ENCODE measurements at places on chromosomes 11 and 22.

GRCh38 chr22:31327806-31328543 lies 18.2 kb downstream of the PATZ1 start:
- DNase-seq, result no peak

DNA sequence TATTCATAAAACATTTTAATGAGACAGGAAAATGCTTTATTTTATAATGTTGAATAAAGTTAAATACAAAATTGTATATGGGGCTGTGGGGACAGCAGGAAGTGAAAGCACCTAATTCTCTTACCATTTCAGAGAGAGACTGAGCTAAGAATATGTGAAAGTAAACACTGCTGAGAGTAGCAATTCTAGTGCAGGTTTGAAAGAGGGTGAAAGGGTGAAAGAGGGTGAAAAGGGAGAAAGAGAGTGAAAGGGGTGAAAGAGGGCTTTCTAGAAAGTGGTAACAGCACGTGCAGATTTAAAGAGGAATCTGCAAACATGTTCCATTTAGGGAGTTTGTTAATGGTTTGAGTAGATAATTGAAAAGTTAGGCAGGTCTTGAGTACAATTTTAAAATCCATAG lies 652.0 kb upstream of the CCDC90B start:
- no peak for DNase-seq

DNA sequence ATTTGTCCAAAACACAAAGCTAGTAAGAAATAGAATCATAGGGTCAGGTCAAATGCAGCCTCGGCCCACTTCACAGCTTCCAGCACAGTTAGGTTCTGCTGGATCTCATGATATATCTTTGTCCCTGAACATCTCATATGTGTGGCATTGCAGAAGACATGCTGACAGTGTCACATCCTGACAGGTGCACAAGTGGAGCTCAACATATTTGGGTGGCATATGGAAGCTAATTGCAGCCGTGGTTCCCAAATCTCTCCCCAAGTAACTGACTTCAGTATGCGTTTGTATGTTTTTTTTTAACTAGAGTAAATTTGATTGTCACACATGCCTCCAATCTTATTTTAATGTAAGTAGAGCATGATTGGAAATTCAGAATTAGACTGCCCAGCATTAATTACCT lies 33.4 kb downstream of the NAV2 start:
- no peak for DNase-seq

DNA sequence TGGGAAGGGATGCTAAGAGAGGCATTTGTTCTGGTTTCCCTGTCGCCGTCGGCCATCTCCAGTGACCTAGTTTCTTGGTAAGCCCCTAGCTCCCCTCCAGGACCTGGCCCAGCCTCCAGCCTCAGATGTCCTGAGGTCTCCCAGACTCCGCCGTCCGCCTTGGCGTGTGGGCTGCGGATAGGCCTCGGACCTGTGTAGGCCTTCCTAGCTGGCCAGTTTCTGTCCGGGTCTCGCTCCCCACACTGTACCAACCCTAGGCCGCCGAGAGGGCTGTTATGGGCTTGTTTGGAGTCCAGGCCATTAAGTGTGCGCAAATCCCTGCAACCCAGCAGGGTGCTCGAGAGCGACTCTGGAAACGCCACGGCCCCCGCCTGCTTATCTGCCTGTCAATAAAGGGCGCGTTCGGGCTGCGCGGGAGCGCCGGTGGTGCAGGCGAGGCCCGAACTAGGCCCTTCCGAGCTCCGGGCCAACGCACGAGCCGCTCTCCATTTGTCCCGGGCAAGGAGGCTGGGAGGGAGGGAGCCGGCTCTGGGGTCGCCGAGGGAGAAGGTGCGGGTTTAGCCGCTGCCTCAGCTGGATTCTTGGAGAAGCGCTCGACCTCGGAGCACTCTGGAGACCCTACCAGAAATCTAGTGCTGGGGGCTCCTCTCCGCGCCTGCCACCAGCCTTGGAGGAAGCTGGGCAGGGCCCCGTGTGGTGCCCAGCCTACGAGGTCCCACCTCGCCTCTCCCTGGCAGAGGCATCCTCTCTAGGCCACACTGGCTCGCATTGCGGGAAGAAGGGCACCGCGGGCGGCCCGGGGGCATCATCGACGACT lies 8.7 kb upstream of the PAX6 start:
- DNase-seq, result no peak

DNA sequence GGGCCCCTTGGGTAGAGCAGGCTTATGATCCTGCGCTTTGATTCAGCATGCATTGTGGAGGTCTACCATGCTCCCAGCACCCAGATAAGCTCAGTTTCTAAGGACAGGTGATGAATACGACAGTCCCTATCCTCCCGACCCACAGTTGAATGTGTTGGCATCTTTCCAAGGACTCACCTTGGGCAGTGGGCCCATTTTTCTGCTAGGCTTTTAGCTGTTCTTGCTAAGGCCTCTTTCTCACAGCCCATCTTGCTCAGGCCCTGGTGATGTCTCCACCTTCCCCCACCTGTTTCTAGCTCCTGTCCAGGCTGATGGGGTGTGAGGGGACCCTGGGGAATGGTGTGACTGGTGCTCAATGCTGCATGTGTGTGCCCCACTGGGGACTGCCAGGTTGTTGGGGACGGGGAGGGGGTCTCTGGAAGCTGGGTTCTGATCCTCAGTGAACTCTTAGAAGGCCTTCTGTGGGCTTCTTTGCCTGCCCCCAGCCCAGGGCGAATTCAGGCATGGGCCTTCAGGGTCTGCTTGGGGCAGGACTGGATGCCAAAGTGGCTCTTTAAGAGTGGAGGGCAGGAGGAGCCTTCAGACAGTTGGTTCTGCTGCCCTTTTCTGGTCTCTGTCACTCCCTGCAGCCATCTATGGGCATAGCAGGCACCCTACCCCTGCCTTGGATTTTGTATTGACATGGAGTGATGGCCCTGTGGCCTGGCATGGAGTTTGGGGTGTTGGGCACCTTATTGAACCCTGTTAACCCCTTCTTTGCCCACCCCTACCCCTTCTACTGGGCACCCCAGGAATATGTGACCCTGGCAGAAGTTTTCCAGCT lies 33.1 kb downstream of the PHLDB1 start:
- DNase-seq, result no peak

GRCh38 chr22:45318558-45319323 lies 9.0 kb downstream of the FAM118A start:
- DNase-seq, result no peak
